ENCODE measurements at places on chromosomes 6 and 20. TPM values are rescaled to one million over a fixed set of nuclear protein-coding genes. Genes with fewer than 3 reads are reported as not detected.

The BNIP5 gene
- total RNA-seq = not detected

The CCN6 gene
- total RNA-seq = not detected

The BPIFB1 gene
- total RNA-seq = not detected

The KHDC1 gene
- total RNA-seq = 5.1 TPM

The POPDC3 gene
- 6.7 TPM for total RNA-seq

Measured in fibroblast of lung (primary cell).